Kidney (tissue), 22 donors: ENCODE measurements at places on chromosomes 5 and 9. TPM values are rescaled to one million over a fixed set of nuclear protein-coding genes. Genes with fewer than 3 reads are reported as not detected.
A peak's percentile ranks its signal among the peaks of the same experiment; 100 is the strongest.

DNA sequence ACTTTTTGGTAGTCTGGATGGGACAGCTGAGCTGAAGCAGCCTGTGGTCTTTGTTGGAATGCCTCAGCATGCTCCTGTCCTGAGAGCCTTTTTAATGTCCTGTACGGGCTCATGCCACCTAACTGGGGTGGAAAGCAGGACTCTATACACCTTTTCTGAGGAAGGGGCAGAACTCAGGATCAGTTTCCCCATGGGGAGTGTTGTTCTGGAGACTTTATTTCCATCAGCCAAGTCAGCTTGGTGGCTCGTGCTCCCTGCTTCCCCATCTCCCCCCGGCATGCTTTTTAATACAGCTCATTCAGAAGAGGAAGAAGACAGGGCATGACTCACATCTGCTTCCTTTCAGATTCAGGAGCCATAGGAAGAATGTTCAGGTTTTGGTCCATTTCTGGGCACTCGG is 5.1 kb upstream of the SEPTIN8 start:
- no peak overlapping the region for H3K4me3 ChIP-seq
- H3K4me1 ChIP-seq = peaks cover 7% of the 10 kb centered on the region
- peak; percentile 1 for DNase-seq
- H3K27me3 ChIP-seq = no peaks in the 10 kb centered on the region

GRCh38 chr9:9004810-9005209 is 1205.2 kb upstream of the DMAC1 start:
- no peaks in the 10 kb centered on the region for H3K27me3 ChIP-seq
- DNase-seq = peak; percentile 17
- H3K4me1 ChIP-seq = no peaks in the 10 kb centered on the region
- H3K27ac ChIP-seq = no peak overlapping the region
- H3K4me3 ChIP-seq = no peak overlapping the region

Gene IL9
- not detected for total RNA-seq

Gene TMEM174
- 1.1 TPM for total RNA-seq

Gene P4HA2
- total RNA-seq = 32.5 TPM

Gene DEPDC1B
- total RNA-seq = 0.50 TPM
